ENCODE measurements at places on chromosomes 1 and 21.

DNA sequence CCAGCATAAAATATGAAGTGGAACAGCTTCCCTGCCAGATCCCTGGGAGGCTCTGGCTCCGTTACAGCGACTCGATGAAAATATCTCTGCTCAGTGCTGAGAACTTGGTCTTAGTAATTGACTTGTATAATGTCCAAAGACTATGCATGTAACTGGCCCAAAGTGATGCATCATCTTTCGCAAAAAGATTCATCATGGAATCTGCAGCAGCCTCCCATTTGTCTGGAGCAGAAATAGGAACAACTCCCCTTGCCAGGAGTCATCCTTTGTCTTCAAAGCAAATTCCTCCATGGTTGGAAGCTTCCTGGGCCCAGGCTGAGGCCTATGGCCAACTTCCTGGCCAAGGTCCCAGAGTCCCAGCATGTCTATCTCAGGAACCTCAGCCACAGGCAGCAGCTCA, 16.9 kb upstream of the SLC6A17 start:
- no peak for DNase-seq

DNA sequence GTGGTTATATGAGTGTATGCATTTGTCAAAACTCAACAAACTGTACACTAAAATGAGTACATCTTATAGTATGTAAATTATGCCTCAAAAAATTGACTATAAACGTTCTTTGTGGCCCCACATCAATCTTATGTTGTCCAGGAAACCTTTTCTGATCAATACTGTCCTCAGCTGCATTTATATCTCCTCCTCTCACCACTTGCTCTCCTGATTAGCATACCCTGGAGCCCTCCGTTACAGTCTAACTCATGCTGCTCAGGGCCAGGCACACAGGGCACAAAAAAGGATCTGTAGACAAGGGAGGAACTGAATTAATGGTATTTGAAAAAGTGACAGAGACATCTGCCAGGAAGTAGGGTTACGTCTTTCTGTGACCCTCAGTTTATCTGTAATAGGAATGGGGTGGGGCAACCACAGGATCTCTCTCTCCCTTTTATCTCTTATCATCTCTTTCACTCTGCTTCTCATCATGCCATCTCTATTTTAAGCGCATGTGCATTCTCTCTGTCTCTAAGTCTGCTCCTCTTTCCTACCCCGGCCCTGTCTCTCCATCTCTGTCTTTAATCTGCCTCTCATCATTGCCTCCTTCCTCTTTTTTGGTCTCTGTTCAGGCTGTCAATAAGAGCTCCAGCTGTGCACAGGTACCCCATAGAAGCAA, 7.0 kb upstream of the TAL1 start:
- DNase-seq = no peak

GRCh38 chr1:30727824-30728223, 4.4 kb upstream of the MATN1 start:
- DNase-seq = no peak

DNA sequence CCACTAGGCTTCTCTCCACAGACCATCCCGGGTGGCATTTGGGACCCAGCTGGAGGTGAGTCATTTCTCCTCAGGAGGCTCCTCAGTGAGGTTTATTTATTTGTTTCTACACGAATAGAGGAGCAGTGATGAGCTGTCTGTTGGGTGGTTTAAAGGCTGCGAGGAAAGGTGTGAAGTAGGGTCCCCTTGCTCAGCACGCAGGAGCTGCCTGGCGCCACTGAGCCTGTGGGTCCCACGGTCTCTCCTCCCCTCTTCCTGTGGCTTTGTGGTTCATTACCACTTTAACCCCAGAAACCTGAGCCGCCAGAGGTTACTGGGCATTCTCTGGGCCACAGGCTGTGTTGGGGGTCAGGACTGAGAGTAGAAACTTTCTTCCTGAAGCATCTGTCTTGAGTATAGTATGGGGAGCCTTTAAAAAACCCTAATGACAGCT, 39.9 kb downstream of the IL6R start:
- no peak for DNase-seq

GRCh38 chr21:45405819-45406762, 1.1 kb downstream of the COL18A1 start:
- no peak for DNase-seq

DNA sequence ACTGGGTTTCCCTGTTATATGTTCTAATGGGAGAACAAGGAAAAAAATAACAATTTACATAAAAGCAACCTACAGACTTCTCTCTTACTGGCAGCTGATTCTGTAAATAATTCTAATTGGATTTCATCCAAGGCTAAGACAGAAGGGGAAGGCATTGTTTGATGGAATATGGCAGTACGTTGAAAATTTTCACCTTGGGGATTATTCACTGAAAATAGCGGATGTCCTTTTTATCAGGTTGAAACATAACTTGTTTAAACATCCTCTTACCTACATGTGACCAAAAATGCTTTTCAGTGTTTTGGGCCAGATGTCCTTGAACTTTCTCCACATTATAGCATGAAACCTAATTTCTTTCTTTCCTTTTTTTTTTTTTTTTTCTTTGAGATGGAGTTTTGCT, 24.9 kb downstream of the TSNAX start:
- no peak for DNase-seq

- DNase-seq = peak; percentile 50
Observed at GRCh38 chr21:44930543-44930981, 9.3 kb upstream of the SLX9 start.

DNA sequence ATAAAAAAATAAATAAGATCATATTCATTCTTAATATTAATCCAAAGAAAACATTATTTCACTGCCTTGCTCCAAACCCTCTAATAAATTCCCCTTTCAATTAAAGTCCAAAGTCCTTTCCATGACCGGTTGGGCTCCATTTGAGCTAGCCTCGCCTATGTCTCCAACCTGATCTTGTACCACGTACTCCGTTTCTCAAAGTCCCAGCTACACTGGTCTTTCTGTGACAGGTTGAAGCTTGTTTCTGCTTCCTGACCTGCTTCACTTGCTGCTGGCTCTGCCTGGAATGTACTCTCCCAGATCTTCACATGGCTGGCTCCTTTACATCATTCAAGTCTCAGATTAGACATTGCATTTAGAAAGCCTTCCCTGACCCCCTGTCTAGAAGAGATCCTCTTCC, 16.4 kb downstream of the RPL5 start:
- DNase-seq = no peak

- no peak for DNase-seq
Observed at GRCh38 chr1:18481190-18481920, 625 bp downstream of the KLHDC7A start.

DNA sequence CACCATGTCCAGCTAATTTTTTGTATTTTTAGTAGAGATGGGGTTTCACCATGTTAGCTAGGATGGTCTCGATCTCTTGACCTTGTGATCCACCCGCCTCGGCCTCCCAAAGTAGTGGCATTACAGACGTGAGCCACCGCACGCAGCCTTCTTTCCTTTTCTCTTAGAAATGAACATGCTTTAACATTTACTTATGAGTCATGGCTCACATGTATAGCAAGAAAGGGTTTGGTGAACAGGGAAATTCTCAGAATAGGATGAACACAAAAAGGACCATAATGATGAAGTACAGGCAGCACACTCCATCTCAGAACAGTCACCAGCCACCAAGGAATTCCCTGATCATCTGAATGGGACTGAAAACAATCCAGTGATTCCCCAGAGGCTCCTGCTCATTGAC, 9.4 kb upstream of the VAMP4 start:
- DNase-seq = no peak

DNA sequence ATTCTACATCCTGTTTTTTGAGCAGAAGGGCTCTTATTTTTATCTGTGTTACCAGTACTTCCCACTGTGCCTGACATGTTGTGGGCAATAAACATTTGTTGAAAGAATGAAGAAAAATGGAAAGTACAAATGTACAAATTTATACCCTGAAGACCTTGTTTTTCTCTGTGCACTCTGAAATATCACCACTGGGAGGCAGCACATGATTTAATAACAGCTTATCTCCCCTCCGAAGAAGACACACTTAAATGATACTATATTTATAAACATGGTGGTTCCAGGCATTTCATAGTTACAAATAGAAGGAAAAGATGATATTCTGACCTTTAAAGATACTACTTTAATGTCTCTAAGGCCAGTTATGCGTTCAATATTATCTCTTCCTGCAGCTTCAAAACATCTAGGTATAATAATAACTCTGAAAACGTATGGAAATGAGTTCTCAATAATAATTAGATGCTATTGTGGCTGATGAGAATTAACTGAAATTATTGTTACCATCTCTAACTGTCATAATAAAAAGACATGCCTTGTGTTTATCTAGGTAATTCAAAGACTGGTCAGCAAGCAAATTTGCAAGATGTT, 12.8 kb downstream of the DYNLT5 start:
- no peak for DNase-seq

DNA sequence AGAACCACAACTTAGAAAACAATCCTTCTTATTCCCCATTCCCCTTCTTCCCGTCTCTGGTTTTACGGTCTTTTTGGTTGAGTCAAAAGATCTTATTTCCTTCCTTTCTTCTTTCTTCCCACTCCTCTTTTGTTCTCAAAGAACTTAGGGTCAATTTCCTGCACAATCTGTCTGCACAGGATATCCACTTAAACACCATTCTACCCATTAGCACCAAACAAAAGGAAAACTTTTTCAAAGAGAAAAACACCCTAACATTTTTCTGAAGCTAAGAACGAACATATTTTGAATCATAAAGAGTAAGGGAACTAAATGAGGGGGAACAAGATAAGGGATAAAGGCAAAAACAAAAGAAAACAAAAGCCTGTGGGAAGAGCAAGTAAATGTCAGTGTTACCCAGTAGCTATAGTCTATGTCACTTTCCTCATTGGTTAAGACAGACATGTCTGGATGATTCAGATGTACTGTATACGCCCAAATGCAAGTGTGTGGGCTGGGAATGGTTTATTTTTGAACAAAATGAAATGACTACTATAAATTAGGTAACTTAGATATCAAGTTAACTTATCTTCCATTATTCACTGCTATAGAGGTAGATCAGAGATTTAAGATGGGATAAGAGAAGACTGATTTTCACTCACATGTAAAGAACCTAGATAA, 59.9 kb downstream of the TOR3A start:
- DNase-seq = no peak

- no peak for DNase-seq
Observed at GRCh38 chr1:66276218-66276617, 257.7 kb upstream of the SGIP1 start.

DNA sequence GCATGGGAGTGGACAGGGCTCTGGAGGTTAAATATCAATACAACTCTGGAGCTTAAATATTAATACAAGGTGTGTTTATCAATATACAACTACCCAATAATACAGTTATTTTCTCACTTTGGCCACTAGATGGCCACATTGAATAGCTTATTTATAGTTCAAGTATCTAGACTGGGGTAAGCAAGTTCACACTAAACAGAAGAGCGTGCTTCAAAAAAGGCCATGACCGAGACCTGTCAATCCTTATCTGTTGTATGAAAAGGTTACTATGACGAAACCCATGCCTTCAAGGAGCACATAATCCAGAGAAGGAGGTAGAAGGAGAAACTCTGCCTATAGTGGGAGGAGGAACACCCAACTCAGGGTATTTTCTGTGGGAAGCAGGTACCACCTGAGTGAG, 29.1 kb downstream of the CHML start:
- DNase-seq = no peak

DNA sequence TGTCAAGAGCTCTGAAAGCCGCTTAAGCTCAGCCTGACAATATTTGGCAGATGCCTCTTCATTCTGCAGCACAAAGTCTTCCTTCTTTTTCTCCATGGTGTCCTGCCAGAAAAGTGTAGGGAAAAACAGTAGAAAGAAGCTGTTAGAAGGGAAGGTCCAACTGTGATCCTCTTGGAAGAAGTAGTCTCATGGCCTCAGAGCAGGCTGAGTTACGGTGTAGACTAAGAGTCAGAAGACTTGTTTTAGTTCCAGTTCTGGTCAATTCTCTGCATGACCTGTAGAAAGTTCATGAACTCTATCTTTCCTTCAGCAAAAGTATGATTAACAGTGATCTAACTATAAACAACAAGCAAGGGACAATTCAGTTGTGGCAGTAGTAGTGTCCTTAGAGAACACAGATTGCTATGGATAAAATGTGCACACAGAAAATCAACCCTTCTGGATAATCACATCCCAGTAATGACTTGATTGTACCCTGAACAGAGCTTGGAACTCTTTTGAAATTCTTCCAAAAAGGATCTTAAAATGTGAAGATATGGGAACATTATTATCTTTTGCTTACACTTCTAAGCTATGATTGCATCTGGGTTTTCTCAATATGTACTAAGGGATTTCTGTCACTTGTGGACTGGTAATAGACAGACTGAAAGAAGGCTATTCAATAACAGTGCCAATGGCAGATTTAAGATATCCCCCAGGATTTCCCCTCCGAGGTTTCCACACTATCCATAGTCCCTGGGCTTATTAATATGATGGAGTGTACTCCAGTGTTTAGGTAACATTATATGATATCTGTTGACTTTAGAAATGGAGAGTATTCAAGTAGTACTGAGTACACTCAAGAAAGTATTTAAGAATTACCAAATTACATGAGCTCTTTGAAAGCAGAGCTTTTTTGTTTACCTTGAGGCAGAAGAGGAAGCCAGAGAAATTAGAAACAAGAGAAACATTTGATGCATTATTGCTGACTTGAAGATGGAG, 22.1 kb upstream of the GBP2 start:
- DNase-seq = no peak

- DNase-seq = no peak
Observed at GRCh38 chr1:101980974-101981373, 15.8 kb downstream of the OLFM3 start.

DNA sequence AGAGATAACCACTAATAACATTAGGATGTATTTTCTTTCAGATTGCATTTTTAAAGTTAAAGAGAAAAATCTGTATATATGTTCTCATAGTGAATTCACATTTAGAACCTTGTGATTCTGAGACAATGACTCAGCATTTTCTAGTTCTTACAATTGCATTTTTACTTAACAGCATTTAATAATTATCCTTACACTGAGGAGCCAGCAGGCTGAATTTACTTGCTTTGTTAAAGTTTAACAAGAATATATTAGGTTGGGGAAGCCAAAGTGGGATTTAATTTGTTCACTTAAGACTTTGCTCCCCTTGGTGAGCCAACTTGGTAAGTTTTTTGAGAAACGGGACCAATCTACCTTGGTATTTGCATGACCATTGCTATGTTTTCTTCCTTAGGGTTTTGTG, 4.5 kb downstream of the PATJ start:
- DNase-seq = no peak

GRCh38 chr1:218568962-218569550, 223.9 kb downstream of the TGFB2 start:
- DNase-seq = no peak

DNA sequence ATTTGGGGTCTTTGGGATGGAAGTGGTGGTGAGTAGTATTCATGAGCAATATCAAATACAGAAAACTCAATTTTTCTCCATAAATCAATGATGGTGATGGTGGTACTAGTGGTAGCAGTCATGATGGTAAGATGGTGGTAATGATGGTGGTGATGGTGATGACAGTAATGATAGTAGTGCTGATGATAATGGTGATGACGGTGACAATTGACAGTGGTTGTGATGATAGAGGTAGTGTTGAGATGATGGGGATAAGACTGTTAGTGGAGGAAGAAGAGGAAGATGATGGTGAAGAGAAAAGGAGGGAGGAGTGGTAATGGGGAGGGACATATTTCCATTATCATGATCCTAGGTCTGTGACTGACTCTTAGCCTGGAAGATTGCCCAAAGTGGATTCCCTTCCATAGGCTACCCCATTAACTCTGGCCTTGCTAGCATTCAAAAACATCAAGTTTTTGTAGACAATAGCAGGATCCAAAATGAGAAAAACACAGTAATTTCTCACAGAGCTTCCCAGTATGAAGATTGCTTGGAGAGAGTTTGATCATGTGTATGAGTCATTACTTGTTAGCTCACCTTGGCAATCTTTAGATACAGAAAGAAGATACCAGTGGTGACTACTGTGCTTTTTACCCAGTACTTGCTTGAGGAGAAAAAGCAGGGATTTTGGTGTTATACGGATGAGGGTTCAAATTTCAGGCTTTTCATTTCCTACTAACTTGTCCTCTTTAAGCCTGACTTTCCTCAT, 93.9 kb downstream of the ATP1A1 start:
- no peak for DNase-seq

Measured in stimulated activated CD4-positive, alpha-beta T cell treated with anti-CD3 and anti-CD28 coated beads, Interleukin-15, amount 100 ng/mL, for 1 hour (primary cell).